Inflammatory macrophage treated with lipopolysaccharide for 4 hours (primary cell): ENCODE measurements at places on chromosomes 1 and 21.

DNA sequence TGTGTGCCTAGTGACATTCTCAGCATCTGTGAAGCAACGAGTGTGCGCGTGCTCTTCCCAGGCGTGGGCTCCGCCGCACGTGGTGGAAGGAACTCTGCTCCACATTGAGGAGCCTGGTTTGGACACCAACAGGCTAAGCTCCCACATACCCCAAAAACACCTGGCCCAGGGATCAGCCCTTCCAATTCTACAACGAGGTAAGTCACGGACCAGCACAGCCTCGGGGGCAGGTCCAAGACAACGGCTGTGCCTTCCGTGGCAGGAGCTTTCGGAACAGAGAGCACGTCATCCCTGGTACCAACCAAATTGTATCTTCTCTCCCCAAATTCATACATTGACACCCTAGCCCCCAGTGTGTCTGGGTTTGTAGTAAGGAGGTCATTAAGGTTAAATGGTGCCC is 27.2 kb upstream of the PDE9A start:
- DNase-seq: no peak

DNA sequence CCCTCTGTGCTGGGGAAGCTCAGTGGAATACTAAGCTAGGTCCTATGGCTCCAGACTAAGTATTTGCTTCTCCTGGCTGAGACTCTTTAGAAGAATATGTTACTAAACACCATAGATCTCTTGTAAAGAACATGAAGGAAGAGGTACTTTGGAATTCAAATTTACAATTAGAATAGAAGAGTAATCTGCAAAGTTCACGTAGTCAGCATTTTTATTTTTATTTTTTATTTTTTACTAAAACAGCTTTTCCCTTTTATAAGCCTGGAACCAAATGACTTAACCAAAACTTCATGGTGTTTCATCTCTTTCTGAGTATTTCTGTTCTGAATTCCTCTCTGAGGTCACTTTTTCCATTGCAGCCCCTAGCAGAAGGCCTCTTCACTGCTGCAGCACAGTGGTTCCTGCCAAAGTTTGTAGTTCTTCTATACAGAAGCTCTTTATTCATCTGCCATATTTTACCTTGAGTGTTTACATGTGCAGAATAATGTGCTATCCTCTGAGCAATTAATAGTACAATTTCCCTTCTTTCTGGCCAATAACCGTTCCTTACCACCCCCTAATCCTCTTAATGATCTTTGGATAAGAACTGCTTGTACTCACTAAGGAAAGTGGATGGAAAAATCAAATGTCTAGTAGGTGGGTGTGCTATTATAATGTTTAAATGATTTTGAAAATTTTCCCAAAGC is 27.2 kb downstream of the TSEN15 start:
- DNase-seq: no peak

- DNase-seq: no peak
These were observed 292.7 kb downstream of the PRDM2 start for GRCh38 chr1:13992489-13993285.

- no peak for DNase-seq
These were observed 40.8 kb upstream of the LRRC3 start for GRCh38 chr21:44414291-44415072.

- DNase-seq: peak; percentile 95
These were observed 46.3 kb downstream of the IER5 start for GRCh38 chr1:181134543-181135436.

GRCh38 chr1:11279630-11280029 is 6.6 kb downstream of the UBIAD1 start:
- no peak for DNase-seq
